ENCODE measurements at places on chromosomes 13 and 19.

- no peak for DNase-seq
Observed at GRCh38 chr19:4487572-4487971, 15.5 kb downstream of the HDGFL2 start.

GRCh38 chr19:6066661-6067646, 43.3 kb downstream of the RFX2 start:
- DNase-seq: peak; percentile 65

GRCh38 chr13:75222031-75222430, 259.9 kb downstream of the TBC1D4 start:
- DNase-seq: no peak

DNA sequence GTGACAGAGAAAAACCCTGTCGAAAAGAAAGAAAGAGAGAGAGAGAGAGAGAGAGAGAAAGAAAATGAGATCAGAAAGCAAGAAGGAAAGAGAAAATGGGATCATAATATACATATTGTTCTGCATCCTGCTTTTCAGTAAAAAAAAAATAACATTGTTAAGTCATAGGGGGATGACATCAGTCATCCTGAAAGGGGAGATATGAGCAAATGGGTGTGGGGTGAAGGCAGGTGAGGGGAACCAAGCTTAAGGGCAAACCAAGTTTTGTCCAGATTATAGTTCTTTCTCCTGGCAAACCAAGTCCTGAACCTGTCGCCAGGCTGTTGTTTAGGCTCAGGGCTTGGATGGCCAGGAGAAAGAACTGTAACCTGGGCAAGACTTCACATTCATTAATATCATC, 92.6 kb upstream of the TMTC4 start:
- DNase-seq: no peak

DNA sequence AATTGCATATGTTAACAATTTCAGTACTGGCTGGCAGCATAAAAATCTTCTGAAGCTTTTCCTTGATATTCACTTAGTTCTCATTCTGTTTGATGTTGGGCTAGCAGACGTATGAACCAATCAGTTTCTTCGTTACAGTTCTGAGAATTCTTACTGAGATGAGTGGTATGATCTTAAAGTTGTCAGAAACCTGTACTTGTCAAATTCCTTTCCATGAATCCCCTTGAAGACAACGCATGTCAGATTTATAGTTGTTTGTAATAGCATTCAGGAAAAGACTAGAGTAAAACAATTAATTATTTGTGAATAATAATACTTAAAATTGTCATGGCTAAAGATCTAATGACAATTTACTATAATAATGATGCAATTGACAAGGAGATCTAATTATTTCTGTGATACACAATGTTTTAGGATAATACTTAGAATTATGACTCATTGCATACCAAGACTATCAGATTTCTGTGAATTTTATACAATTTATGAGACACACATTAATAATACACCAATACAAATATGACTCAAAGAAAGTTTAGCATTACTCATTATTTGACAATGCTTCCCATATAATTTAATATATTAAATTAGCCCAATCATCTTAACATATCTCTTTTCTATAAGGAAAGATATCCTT, 447.2 kb downstream of the RFC3 start:
- DNase-seq: no peak

- no peak for DNase-seq
Observed at GRCh38 chr19:33763633-33764371, 32.9 kb upstream of the KCTD15 start.

- no peak for DNase-seq
Observed at GRCh38 chr13:83546476-83546875, 335.8 kb downstream of the SLITRK1 start.

DNA sequence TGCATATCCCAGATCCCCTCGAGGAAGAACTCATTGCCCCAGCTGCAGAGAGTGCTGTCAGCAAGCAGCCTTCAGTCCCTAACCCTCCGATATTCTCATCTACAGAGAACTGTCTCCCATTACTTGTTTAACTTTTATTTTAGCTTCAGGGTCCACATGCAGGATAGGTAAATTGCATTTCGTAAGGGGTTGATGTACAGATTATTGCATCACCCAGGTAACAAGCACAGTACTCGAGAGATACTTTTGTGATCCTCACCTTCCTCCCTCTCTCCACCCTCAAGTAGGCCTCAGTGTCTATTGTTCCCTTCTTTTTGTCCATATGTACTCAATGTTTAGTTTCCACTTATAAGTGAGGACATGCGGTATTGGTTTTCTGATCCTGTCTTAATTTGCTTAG, 171.5 kb upstream of the IRS2 start:
- no peak for DNase-seq

DNA sequence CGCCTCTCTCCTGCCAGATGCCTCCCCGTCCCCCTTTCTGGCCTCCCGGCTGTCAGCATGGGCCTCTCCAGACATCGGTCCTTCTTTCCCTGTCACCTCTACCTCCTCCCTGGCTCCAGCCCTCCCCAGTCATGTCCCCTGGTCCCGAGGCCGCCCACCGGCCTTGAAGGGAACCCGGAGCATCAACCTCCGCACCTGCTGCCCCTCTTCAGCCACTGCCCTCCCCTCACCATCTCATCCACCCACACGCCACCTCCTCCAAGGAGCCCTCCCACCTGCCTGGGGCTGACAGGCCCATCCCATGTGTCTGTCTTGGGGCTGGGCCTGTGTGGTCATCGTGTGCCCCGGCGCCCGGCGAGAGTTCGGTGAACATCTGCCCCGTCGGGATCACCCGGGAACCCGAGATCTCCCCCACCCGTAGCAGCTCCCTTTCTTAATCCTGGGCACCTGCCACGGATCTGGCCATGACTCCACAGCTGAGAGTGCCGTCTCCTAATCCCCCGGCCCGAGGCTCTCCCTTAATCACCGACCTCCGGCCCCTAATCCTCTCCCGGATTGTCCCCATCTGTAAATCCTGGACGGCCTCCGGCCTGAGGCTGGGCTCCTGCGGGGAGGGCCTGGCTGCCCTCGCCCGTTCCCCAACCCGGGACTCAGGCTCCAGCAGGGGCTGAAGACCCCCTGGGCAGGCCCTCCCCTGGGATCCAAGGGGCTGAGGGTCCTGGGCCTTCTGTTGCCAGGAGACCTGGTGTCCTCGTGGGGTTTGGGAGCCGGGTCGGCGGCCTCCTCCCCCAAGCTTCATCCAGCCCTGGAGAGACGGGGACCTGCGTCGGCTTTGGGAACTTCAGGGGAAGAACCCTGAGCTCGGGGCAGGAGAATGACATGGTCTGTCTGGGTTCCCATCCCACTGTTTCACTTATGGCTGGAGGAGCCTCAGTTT, 5.9 kb downstream of the HCN2 start:
- DNase-seq: no peak

GRCh38 chr13:113832205-113832604, 31.7 kb downstream of the GAS6 start:
- DNase-seq: no peak

- DNase-seq: no peak
Observed at GRCh38 chr19:46471811-46472543, 614 bp upstream of the PNMA8A start.

All from urothelium cell line (cell line).